Kidney tubule cell (primary cell): ENCODE measurements at places on chromosomes 1 and 21.

- no peak for DNase-seq
Observed at GRCh38 chr1:195373856-195374255, 1234.4 kb downstream of the KCNT2 start.

- DNase-seq, result no peak
Observed at GRCh38 chr21:36053715-36054062, 6.6 kb downstream of the SETD4 start.

DNA sequence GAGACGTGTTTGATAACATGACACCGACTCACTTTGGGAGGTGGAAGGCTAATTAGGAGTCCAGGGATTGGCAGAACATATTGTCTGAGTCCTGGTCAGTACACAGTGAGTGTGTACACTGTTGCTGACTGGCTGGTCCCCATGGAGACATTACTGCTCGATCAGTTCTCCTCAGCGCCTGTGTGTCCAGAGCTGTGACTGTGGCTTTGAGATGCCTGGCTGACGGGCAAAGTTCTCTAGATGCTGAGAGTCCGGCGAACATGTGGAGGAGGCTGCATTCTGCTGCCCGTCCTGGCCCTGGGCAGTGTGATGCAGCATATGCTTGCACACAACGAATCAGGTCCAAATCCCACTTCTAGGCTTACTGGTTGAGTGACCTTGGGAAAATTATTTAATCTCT is 280.1 kb upstream of the ST6GALNAC5 start:
- no peak for DNase-seq

DNA sequence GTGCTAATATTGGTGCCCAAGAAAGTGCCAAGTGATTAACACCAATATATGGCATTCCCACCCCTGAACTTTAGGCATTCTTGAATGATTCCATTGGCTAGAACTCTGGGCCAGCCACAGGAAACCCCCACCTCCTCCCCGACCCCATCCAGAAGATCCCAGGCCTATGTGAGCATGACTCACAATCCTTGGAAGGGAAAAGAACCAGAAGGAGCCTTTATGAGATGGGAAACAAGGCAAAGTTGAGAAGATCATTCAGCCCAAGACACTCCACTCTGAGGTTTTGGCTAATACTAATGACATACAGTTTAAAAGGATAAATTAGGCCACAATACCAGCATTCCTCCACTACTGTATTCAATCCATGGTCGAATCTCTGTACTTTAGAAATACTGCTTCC is 21.8 kb downstream of the ELK4 start:
- peak; percentile 58 for DNase-seq

DNA sequence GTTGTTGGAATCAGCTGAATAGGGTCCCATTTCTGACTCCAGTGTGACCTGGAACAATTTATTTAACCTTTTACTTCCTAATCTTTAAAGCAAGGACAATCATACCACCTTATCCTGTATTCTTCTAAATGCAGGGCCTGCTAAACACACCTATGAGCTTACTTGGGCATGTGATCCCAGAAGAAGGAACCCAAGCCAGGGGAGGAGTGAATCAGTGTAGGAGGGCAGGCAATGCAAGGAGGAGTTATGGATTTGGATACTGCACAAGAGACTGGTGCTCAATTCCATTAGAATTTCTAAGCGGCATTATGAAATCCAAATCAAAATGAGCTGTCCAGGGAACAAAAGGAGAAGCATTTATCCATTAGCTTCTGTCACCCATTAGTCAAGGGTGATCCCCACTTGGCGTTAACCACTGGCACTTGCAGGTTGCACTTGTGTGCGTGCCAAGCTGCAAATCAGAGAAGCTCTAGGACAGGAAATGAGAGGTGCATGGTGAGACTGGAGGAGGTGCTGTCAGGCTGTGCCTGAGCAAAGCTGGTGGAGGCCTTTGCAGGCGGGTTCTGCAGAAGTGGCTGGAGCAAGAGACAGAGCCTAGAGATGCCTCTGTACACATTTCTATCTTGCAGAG is 297.2 kb upstream of the PLXNA2 start:
- peak; percentile 33 for DNase-seq

- DNase-seq, result no peak
Observed at GRCh38 chr1:1926886-1927660, 8.0 kb upstream of the TMEM52 start.

GRCh38 chr1:53766194-53766742 is 27.3 kb upstream of the GLIS1 start:
- no peak for DNase-seq

GRCh38 chr1:221695301-221695700 is 46.6 kb downstream of the DUSP10 start:
- peak; percentile 50 for DNase-seq

DNA sequence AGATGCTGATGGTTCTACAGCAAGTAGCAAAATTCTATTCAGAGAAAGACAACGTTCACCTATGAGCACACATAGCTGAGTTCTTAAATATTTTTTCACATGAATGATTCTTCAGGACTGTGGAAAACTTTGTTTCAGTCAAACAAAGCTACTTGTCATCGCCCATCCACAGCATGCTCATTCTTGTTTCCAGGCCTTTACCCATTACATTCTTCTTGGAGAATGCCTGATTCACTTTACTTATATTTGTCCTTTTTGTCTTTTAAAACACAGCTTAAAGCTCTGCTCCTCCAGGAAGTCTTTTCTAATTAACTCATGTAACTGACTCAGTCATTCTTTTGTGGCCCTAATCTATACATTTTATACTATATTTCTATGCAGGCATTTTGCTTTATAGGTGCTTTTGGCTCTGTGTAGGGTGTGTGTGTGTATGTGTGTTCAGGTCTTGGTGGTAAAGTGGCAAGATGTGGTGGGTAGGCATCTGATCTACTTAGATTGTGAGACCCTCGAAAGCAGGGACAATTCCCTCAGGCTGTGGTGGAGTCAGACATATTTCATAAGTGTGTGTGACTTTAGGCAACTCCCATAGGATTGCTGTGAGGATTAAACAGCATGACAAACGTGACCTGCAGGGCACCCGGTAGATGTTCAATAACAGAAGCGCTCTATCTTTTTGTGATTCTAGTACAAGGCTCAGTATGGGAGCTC is 11.8 kb upstream of the MARK1 start:
- peak; percentile 57 for DNase-seq

- DNase-seq, result no peak
Observed at GRCh38 chr1:162008799-162009198, 14.9 kb downstream of the OLFML2B start.

GRCh38 chr1:91720044-91720443 is 165.9 kb downstream of the TGFBR3 start:
- no peak for DNase-seq

DNA sequence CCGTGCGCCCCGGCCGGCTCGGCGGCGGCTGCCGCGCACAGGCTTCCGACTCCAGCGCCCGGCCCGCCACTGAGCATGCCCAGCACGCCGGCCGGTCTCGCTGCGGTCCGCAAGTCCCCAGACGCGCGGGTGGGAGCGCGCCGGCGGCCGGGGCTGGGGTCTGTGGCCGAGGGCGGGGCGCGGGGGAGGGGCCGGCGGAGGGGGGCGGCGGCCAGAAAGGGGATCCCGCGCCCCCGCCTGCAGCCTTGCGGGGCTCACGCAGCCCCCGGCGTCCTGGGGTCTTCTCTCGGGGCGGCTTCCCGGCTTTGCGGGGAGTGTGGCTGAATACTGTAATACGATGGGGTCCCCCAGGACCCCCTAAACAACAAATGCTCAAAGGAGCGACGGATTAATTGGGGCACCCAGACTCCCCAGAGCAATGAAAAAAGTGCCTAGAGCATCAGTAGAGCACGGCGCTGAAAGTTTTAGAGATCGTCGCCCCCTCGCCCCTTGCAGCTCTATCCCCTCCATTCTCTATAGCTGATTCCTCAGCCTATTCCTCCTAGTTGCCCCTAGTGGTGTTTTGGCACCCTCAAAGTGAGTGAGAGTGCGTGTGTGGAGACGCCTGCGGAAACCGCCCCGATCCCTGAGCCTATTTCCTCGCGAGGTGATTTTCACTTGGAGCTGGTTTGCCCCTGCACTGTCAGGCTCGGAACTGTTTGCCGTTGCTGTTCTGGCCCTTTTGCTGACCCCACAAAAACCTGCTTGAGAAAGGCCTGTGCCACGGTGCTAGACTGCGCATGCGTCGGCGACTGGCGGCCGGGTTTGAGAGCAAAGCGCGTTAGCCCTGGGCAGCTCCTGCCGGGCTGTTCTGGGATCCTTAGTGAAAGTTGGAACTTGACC is at the start of gene VAV3:
TSS of gene VAV3 (minus strand) at position 71 of the 882 bp plus-strand sequence. CDS start 311 bp downstream, outside the sequence.
- peak; percentile 81 for DNase-seq

- no peak for DNase-seq
Observed at GRCh38 chr1:19723874-19724273, 59.2 kb downstream of the HTR6 start.

- peak; percentile 81 for DNase-seq
Observed at GRCh38 chr1:186535388-186536133, 74.6 kb upstream of the PDC start.

GRCh38 chr1:101728029-101728428 is 268.7 kb downstream of the OLFM3 start:
- no peak for DNase-seq

DNA sequence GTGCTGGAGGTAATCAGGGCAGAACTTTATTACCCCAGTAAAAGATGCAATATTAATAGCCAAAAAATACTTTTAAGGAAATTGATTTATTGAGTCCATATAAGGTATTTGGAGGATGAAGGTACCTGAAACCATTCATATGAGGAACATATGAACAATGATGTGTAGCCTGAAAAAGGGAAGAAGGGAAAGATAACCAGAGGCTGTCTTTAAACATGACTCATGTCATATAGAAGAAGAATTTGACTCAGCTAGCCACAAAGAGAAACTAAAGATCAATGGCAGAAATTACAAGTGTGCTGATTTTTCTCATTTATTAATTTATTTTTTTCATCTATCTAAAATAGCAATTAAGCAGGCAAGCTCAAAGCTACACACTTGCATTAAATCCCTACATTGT is 136.2 kb upstream of the DUSP10 start:
- DNase-seq, result peak; percentile 20

GRCh38 chr1:35708441-35708921 is 10.2 kb downstream of the C1orf216 start:
- DNase-seq, result no peak

DNA sequence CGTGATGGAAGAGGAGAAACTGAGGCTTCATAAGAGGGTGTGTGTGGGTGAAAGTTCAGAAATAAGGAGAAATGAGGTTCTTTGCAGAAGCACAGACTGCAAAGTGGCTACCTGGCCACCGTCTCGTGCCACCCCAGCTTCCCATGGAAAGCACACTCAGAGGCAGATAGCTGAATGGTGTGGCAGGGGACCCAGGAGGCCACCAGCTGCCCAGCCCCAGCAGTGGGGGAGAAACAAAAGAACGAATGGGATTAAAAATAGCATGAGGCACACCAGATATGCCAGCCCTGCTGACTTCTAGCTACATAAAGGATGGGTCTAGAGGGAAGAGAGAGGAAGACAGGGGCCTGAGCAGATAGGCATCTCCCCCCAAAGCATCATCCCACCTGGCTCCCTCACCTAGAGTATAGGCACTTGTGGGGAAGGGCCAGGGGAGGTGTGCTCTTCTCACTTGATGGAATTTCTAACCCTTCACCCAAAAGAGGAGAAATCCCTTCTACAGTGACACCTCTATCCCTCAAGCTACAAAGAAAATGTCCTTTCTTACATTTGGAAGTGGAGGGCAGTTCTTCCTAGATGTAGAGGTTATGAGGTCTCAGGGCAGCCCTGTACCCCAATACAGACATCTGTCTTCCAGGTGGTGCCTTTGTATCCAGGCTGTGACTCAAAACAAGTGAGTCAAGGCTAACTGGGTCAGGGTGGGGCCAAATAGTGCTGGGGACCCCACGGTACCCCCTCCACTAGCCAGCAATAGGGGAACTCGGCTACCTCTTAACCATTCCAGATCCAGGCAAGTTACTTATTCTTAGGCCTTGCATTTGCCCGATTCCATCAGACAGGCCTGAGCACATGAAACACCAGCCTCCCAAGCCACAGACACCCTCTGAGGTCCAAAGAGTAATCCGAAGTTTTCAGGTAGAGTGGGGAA is 3.5 kb downstream of the HDGF start:
- peak; percentile 57 for DNase-seq

- peak; percentile 81 for DNase-seq
Observed at GRCh38 chr1:201476670-201477344, 7.8 kb upstream of the PHLDA3 start.

GRCh38 chr1:151993084-151993733 is 450 bp downstream of the S100A10 start:
- no peak for DNase-seq

GRCh38 chr1:228471762-228472398 is 15.3 kb upstream of the RNF187 start:
- peak; percentile 39 for DNase-seq

GRCh38 chr1:66532798-66533783 is 862 bp upstream of the SGIP1 start:
- peak; percentile 77 for DNase-seq

- no peak for DNase-seq
Observed at GRCh38 chr1:40922969-40923368, 56.5 kb upstream of the CTPS1 start.

GRCh38 chr1:91830242-91831131 is 55.5 kb downstream of the TGFBR3 start:
- DNase-seq, result peak; percentile 86

- DNase-seq, result no peak
Observed at GRCh38 chr1:154263465-154264332, 8.7 kb upstream of the HAX1 start.

DNA sequence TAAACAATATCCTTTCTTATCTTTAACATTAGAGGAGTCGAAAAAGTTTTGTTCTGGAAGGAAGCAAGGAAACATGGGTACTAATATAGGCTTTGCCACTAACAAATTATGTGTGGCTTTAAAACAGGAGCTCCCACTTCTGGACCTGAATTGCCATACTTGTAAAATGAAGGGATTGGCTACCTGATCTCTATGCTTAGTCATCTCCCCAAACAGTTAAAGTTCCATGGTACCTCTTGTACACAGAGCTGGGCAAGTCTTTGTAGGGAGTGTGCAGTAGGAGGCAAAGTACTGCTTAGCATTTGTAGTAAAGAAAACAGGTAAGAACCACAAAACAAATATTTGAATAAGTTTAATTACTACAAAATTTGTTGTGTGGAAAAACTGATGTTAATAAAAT is 81.3 kb downstream of the MAST2 start:
- DNase-seq, result peak; percentile 40

GRCh38 chr1:37561133-37562132 is 4.7 kb downstream of the DNALI1 start:
- peak; percentile 11 for DNase-seq

- DNase-seq, result peak; percentile 45
Observed at GRCh38 chr1:229848752-229849677, 218.0 kb upstream of the GALNT2 start.
